WTC11 (cell line): ENCODE measurements at places on chromosomes 3 and 15.

- no peak for DNase-seq
Observed at GRCh38 chr15:45130291-45131000, 652 bp downstream of the DUOX1 start.

- no peak for DNase-seq
Observed at GRCh38 chr15:101381671-101382212, 86.7 kb upstream of the SNRPA1 start.

GRCh38 chr3:24043985-24044384 lies 98.9 kb downstream of the NR1D2 start:
- no peak for DNase-seq

GRCh38 chr3:175445741-175446140 lies 586.6 kb downstream of the NAALADL2 start:
- no peak for DNase-seq
